Stimulated activated CD8-positive, alpha-beta memory T cell treated with anti-CD3 and anti-CD28 coated beads, Interleukin-15, amount 100 ng/mL, for 1 hour (primary cell): ENCODE measurements at places on chromosomes 12 and 14.

DNA sequence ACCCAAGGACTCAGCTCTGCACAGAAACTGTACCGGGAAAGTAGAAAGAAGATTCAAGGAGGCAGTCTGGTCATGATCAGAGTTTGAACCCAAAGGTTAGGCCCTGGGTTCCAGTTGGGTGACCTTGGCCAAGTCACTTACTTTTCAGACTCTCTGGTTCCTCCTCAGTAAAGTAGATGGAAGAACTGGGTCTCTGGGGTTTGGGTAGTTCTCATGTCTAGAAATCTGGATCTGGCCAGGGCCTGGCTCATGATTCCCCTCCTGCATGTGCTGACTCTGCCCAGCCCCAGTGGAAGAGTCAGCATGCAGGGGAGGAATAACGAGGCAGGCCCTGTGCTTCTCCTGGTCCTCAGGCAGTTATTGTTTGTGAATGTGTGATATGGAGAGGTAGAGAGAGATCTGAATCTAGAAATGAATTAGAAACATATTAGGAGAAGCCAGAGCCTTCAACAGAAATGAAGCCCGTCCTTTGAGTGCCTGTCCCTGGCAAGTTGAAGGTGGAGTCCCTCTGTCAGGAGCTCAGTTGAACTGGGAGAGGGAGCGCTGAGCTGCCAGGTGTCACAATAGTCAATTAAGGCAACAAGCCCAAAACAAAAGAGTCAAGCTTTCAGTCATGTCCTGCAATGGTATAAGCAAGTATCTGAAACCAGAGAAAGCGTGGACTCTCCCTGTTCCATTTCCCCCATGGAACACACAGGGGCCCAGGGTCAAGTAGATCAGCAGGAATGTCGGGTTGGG, 131.3 kb upstream of the HIF1A start:
- DNase-seq: no peak

DNA sequence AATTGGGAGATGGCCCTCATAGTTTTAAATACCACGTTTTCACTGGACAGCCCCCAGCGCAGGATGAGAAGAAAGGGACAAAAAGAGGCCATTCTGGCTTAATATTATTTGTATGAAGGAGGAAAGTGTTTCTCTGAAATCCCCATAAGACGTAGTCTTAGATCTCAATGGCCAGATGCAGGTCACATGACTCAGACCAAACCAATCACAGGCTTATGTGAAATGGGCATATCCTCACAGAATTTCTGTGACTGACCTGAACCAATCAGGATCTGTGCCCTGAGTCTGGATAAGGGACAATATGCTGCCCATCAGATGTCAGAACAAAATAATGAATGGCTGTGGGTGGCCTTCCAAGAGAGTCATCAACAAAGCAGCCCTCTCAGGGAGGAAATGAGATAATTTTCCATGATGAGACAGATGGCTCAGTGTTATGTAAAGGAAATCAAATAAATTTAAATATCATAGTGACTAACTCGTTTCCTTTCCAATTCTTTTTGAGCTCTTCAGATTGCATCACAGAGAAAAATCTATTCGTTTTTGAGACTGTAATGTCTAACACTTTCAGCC, 1009.5 kb upstream of the TMEM132C start:
- no peak for DNase-seq

DNA sequence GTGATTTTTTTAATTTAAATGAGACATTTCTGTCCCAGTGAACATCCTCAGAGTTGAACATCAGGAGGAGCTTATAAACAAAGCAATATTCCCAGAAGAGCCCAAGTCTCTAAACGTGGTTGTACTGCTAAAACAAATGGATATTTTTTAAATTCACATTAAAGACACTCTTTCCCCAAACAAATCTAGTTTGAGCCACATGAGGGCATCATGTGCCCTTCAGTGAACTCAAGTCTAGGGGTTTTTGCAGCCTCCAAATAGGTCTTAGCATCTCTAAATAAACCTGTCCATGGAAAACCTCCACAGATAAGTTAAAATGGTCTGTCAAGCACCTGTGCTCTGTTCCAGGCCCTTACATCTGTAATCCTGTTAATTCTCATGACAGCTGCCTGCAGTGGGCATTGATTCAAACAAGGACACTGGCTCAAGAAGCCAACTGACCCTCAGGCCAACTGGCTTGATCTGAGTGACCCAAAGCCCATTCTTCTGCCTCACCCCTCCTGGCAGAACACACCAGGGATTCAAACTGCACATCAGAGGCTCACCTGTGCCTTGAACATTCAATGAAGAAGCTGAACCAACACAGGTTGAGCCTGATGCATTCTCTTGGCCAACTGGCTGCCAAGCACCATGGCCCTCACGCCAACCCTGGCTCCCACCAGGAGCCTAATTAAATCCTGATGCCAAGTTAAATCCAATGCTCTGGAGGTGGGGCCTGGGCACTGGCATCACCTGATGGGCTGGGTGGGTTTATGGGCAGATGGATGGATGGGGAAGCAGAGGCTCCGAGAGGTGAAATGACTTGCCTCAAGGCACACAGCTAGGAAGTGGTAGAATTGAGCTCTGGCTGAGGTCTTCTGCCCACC, 8.6 kb downstream of the ISCU start:
- DNase-seq: no peak

DNA sequence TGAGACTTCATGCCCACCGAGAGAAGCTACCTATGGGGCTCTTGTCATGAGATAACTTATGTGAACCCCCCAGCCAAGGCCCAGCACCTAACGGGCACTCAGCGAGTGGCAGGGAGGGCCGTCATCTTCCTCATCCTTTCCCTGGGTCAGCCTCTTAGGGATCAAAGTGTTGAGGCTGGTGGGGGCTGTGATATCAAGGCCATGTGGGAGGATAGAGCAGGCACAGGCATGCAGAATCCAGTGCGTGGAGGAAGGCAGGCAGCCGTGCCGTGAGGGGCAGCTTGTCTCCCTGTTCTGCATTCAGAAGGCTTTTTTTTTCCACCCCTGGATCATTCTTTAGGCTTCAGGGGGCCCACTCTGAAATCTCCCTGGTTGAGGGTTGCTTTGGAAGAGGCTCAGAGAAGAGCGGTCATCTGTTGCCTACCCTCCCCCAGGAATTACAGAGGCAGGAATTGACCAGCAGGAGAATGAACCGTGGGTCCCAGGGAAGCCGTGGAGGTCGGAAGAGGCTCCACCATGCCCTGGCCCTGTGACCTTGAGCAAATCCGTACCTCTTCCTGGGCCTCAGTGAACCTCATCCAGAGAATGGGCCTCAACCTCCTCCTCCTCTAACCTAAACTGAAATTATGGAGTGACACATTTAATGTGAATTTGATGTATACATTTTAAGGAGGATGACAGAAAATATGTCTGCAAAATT, 62.8 kb downstream of the BEGAIN start:
- DNase-seq: no peak

GRCh38 chr14:54840336-54840735, 62.3 kb downstream of the GCH1 start:
- no peak for DNase-seq

DNA sequence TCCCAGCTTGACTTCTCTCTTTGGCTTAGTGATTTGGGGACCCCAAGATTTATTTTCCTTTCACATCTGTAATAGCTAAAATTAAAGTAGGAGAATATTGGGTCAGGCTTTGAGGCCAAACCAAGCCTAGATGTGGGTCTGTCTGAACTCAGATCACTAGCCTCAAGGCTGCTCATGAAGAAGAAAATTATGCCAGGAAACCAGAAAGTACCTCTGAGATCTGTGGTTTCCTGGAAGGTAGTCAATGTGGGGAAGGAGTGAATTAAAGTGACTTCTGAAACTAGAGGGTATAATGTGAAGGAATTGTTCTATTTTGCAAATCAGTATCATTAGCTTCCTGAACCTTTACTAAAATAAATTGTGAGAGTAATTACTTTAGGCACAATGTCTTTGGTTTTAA, 13.4 kb upstream of the CLEC12A start:
- no peak for DNase-seq

DNA sequence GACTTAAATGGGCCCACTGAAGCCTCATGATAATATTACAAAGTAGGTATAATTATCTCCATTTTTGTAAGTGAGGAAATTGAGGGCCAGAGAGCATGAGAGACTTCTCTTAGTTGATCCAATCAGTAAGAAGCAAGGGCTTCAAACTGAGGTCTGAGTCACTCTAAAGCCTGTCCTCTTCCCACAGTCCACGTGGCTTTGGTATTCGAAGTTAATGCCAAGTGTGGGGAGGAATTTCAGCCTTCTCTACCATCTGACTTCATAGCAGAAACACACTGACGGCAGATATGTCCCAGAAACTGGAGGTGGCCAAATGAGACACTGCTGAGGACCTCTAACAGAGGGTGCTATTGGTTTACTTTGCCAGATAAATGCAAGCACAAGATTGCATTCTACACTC, 114.4 kb upstream of the OVCH1 start:
- DNase-seq: no peak

DNA sequence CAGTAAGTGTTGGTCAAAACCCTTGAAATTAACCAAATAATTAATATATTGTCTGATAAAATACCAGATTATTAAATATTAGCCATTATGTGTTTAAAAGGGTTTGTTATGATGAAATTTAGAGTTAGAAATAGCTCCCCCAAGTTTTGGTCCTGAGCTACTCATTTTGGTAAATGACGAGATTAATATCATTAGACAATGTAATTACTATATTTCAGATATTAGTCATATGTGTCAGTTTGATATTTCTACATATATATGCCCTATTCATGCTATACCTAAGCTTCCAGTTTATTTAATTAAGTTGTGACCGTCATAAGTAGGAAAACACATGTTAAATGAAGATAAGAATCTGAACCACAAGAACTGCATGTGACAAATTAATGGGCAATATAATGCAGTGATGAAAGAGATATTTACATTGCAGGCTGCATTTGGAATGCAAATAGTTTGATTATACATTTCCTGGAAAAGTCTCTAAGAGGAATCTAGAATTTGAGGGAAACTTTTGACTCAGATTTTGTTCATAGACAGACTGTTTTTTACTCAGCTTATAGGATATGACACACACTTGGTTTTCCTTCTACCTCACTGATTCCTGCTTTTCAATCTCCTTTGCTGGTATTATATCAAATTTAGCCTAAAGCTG, 70.5 kb downstream of the TBC1D30 start:
- no peak for DNase-seq

DNA sequence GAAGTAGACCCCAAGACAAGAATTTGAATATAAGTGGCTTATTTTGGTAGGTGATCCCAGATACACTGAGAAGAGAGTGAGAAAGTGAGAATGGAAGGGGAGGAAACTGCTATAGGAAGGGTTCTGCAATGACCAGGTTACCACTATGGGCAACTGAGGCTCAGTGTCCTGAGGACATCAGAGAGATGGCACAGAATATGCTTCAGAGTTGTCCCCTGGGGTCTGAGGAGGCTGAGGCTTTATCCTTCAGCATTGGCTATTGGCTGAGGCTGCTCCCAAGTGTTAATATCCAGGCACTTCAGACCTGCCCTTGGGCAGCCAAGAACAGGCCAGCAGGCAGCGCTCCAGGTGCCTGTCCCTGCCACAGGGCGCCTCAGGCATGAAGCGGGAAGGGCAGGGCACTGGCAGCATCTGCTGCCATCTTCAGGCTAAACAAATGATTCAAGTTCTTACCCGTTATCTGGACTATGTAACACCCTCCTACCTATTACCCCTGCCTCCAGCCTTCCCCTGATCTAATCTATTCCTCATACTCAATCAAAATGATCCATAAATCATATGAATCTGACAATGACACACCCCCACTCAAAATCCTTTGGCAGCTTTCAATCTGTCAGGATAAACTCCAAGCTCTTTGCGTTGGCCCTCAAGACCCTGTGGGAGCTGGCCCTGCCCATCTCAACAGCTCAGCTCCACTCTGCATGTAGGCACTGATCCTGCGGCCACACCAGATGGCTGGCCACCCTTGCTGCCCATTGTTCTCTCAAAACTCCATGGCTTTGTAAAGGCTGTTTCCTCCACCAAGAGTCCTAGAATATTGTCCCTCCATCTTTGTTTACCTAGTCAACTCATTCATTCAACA, 42.4 kb downstream of the CKAP4 start:
- no peak for DNase-seq

GRCh38 chr14:61877035-61877390, 114.8 kb downstream of the SNAPC1 start:
- DNase-seq: no peak

DNA sequence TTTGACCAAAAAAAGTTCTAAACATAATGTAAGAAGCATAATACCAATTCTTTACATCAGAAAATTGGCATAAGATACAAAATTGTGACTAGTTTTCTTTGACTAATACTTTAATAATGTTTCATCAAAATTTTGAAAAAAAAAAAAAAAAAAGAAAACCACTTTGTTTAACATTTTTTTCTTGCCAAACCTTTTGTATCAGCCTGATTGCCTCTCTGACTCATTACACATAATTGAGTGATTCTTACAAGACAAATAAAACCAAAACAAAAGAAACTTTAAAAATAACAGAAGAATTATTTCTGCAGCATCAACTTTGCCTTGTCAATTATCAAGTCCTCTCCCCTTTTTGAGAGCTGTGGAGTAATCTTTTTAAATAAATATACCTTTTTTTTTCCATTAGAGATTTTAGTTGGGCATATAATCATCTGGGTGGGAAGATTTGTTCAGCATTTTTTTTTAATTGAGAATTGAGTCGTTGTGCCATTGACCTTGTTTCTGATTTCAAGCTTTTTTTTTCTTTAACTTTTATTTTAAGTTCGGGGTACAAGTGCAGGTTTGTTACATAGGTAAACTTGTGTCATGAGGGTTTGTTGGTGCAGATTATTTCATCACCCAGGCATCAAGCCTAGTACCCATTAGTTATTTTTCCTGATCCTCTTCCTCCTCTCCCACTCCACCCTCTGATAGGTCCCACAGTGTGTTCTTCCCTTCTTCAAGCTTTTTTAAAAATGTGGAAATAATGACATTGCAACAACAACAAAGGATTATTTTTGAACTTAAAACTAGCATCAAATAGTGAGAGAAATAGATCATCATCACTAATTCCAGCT, 45.8 kb upstream of the HMGA2 start:
- DNase-seq: no peak

DNA sequence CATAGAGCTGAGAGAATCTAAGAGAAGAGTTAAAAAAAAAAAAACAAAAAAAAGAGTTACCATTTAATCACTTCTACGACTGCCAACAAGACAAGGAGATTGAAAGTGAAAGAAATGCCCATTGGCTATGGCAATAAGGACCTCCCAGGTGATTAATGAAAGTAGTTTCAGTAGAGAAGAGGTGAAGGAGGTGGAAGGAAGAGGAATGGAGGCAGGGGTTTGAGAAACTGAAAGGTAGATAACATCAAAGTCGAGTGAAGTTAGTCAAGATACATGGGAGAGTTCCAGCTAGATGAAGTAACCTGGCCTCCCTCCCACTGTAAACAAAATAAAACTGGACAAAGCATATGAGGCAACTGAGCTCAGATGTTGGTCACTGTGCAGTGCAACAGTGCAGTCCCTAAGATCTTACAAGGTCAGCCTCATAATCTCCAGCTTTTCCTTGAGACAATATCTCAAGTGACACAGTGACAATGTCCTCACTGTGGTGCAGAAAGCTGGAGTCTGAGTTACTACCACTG, 118.0 kb upstream of the CCDC198 start:
- no peak for DNase-seq

DNA sequence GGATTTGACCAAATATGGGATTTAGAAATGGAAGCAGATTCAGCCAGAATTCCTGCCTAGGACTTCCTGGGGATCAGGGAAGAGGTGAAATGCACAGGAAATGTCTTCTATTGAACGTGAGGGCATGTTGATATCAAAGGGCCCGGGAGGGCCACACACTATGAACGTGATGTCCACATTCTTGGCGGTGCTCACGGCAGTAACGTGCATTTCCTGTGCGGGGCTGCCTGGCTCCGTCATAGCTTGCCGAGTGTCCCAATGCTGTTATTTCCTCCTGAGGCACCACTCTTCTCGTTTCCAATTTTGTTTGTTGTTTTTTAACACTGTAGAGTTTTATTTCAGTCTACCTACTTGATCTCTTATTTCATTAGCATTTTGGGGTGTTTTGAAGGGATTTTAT, 67.3 kb downstream of the ZNF664 start:
- DNase-seq: no peak
